ENCODE measurements at places on chromosomes 1 and 21. TPM values are rescaled to one million over a fixed set of nuclear protein-coding genes. Genes with fewer than 3 reads are reported as not detected.

- DNase-seq, result no peak
These were observed 354.6 kb downstream of the PTPRU start for GRCh38 chr1:29590583-29591565.

Gene RAP1GAP
- 1.2 TPM for total RNA-seq

Gene CREG1
- 105 TPM for total RNA-seq

Gene CAMK1G
- not detected for total RNA-seq

Gene ZMYND12
- total RNA-seq, result 0.69 TPM

Gene PLPP3
- 141 TPM for total RNA-seq

DNA sequence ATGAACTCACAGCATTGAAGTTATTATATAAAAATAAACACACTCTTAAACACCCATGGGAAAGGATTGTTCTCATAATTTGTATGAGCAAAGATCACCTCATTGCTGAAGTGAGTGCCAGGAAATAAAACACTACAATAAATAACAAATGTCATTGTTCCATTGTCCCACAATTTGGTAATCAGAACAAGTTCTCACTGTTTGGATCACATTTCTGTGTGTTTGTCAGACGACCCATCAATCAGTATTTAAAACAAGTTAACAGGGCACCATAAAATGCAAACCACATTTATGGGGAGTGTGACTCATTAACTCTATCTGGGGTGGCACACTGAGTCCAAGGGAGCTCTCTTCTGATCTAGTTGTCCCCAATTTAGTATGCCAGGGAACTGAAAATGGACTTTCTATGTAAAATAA is 124.5 kb downstream of the PTPRC start:
- no peak for DNase-seq

- peak; percentile 69 for DNase-seq
These were observed 2.4 kb downstream of the RAP1GAP start for GRCh38 chr1:21666576-21667320.

- no peak for DNase-seq
These were observed 28.9 kb downstream of the MPZL1 start for GRCh38 chr1:167750641-167751040.

- DNase-seq, result no peak
These were observed 870.7 kb downstream of the BRINP3 start for GRCh38 chr1:189606795-189607476.

Gene KRTAP10-11
- total RNA-seq, result not detected

Gene GJB3
- total RNA-seq, result not detected

DNA sequence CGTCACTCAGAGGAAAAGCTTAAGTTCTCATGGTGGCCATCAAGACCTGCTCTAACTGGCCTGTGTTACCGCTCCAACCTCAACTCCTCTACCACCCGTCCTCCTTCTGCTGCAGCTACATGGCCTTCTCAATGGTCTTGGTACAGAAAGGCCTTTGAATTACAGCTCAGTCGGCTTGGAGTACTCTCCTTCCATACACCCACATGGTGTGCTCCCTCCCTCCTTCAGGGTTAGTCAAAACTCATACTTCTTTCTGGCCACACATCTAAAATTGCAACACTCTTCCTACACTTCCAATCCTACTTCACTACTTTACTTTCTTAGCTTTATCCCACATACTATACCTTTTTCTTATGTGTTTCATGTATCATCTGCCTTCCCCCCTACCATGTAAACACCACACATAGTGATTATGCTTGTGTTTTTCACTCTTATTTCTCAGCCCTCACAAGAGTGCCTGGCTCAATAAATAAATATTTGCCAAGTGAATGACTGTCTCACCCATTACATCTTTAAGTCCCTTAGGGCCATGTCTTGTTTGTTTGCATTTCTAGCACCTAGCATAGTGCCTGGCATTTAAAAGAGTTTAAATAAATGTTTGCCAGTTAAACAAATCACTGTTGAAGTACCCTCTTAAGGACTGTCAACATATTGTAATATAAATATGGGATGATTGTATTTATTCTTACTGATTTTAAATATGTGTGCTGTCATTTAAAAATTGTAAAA is 37.6 kb upstream of the HMCN1 start:
- DNase-seq, result no peak

DNA sequence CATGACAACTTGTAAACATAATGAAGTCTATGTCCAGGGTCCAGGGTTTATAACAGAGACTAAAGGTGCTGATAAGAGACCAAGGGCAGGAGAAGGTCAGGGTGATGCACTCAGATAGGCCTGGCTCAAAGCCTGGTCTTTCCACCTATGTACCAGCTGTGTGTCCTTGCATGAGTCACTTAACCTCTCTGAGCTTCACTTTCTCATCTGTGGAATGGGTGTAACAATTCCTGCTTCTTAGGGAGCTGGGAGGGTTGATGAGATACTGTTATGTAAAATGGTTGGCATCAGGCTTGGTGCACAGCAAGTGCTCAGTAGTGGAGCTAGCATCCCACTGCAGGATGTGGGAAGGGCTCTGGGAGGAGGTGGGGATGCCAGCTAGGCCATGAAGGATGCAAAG is 143.7 kb upstream of the CSF3R start:
- DNase-seq, result no peak

DNA sequence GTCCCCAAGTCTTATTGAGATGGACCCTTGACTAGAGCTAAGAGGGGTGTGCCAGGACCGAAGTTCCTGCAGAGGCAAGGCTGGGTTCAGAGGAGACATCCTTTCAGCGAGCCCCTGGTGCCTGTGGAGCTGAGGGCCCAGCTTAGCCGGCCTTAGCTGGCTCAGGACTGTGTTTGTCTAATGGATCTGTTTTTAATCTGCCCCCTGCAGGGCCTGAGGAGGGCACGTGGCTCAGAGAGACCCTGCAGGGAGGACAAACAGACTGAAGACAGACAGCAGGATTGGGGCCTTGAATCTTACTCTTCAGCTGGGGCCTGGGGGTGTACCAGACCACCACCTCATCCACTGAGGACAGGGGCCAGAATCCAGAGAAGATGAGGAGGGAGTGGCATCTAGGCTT is 1.6 kb downstream of the CRABP2 start:
- no peak for DNase-seq

Gene SLAMF6
- 1.2 TPM for total RNA-seq

GRCh38 chr1:213296558-213296957 is 245.5 kb downstream of the RPS6KC1 start:
- DNase-seq, result no peak

- DNase-seq, result no peak
These were observed 214.1 kb downstream of the DYRK1A start for GRCh38 chr21:37580666-37581065.

Gene UBL4B
- total RNA-seq, result 0.19 TPM

Gene HRNR
- 0.05 TPM for total RNA-seq

Gene AUNIP
- total RNA-seq, result not detected

Gene ST3GAL3
- 25.5 TPM for total RNA-seq

Gene ZBTB8A
- 10.4 TPM for total RNA-seq

DNA sequence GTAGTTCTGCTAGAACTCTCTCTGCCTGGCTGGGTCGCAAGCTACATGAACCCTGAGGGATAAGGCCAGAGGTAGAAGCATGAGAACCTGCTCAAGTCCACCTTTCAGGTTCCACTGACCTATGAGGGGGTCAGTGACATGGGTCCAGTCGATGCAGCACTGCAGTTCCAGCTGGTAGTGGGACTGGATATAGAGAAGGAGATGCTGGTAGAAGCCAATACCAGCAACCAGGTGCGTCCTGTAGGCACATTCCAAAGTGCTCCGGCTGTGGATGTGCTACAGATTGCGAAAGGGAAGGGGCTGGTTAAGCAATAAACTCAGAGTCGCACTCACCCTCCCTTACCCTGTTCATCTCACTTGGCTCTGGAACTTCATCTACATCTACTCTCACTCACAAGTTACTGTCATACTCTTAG is 5.7 kb downstream of the SMG5 start:
- DNase-seq, result peak; percentile 60

- DNase-seq, result no peak
These were observed 4.8 kb upstream of the HES5 start for GRCh38 chr1:2534687-2535441.

Gene TSPAN2
- total RNA-seq, result 43.9 TPM

DNA sequence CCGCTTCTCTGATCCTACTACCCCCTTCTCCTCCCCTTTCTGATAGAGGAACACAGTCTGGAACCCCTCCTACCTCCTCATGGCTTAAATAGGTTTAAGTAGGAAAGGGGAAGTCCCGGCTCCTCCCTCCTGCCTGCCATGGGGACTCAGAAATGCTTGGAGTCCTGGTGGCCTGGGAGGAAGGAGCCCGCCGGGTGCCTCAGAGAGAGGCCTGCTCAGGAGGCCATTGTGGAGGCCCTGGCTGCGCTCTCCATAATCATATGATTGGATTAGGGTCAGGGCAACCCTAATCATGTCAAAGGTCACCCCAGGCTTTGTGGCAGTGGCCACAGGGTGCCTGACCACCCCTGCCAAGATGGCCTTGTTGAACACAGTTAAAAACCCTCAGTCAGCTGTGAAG is 29.0 kb downstream of the WNT3A start:
- DNase-seq, result peak; percentile 46

Measured in posterior vena cava (tissue), 2 donors.